ENCODE measurements at places on chromosomes 1 and 21. TPM values are rescaled to one million over a fixed set of nuclear protein-coding genes. Genes with fewer than 3 reads are reported as not detected.

- no peak for DNase-seq
Observed at GRCh38 chr1:11302366-11302765, 29.4 kb downstream of the UBIAD1 start.

- no peak for DNase-seq
Observed at GRCh38 chr1:100530880-100531487, 7.0 kb upstream of the GPR88 start.

- no peak for DNase-seq
Observed at GRCh38 chr21:29582855-29583254, 284.1 kb downstream of the BACH1 start.

DNA sequence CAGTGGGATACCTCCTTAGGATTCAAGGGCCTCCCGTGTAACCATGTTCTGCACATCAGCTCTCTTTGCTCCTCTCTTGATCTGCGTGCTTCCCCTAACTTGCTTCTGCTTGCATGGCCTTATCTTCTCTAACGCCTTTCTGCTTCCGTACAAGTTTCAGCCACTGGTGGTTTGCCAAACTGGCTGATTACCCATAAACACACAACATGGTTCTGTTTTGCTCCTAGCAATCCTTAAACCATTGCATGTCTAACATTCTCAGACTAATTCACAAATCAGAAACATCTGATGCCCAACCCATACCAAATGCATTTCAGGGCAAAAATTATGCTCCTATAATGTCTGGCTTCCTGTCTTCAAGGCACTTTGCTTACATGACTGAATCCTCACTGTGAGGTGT, 166.4 kb downstream of the PBX1 start:
- DNase-seq: no peak

DNA sequence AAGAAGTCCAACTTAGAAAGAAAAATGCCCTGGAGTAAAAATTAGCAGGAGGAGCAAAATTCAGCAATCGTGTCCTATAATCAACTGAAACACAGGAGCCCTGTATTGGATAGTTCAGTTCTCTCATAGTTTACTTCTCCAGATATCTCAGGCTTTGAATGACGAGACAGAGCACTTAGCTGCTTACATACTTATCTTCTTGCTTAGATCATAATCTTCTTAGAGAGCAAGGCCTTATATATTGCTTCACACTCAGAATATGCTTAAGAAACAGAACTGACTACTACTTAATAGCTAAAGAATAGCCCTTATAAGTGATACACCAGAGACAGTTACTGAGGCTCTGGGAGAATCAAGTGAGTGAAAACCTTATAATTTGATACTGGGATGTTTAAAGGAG, 38.9 kb downstream of the TOR3A start:
- no peak for DNase-seq

- DNase-seq: no peak
Observed at GRCh38 chr1:175209493-175209921, 16.9 kb upstream of the KIAA0040 start.

DNA sequence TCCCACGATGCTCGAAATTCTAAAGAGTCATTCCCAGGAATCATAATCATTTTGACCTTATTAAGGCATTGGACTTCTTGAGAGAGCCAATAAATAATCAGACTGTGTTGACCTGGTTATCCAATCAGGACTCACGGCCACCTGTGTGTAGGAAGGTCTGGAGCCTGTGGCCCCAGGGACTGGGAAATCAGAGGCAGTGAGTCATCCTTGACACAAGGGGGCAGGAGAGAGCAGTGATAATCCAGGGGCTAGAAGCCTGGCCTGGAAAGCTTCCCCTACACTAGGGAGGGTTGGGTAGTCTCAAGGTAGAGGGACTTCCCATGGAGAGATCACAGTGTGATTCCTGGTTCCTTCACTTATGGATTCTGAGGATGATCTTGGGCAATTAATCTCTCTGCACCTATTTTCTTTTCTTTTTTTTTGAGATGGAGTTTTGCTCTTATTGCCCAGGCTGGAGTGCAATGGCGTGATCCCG, 4.7 kb downstream of the MR1 start:
- DNase-seq: peak; percentile 78

DNA sequence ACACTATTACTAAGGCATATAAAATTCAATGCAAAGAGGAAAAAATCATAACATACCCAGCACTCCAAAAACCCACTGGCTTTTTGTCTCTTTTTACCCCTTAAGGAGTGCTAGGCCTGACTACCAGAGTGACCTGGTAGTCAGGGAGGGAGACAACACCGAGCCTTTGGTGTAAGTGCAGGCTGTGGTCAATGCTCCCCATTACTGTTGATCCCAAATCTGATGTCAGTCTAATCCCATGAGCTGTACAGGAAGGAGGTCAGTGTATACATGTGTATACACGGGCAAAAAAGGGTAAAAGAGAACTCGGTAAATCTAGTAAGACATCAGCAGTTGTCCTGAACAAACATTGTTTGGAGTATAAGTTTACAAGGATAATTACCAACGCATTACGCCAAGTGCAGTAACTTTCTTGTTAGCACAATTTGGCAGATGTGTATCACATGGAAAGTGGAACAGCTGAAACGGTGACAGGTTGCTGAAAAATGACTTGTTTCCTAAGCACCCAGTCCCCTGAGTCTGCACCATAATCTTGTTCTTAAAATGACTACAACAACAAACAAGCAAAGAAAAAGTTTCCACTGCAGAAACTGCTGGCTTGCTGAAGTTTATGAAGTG, 217.9 kb downstream of the KCNH1 start:
- no peak for DNase-seq

TCEA3 gene
- total RNA-seq: not detected

SAMD13 gene
- total RNA-seq: 0.42 TPM

HTR6 gene
- not detected for total RNA-seq

SLC1A7 gene
- total RNA-seq: not detected
